Epithelial cell of esophagus (primary cell): ENCODE measurements at places on chromosomes 6 and 20.
A peak's percentile ranks its signal among the peaks of the same experiment; 100 is the strongest.

GRCh38 chr6:34657037-34657306 lies 39.6 kb downstream of the ILRUN start:
- DNase-seq, result no peak

DNA sequence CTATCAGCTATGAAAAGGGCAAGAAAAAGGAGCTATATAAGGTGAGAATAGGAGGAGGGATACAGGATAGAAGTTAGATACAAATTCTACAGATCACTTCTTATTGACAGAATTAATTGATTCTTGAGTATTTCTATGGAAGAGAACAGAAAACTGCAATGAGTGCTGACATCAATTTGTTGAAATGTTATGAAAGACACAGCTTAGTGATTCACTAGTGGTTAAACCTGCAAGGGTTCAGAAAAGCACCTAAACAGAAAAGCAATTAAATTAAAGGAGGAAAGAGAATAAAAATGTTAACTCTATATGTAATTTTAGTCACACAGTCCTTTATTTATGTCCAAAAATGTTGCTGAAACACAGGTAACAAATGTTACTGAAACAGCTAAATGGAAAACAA lies 254.4 kb upstream of the RUNX2 start:
- DNase-seq, result peak; percentile 57

DNA sequence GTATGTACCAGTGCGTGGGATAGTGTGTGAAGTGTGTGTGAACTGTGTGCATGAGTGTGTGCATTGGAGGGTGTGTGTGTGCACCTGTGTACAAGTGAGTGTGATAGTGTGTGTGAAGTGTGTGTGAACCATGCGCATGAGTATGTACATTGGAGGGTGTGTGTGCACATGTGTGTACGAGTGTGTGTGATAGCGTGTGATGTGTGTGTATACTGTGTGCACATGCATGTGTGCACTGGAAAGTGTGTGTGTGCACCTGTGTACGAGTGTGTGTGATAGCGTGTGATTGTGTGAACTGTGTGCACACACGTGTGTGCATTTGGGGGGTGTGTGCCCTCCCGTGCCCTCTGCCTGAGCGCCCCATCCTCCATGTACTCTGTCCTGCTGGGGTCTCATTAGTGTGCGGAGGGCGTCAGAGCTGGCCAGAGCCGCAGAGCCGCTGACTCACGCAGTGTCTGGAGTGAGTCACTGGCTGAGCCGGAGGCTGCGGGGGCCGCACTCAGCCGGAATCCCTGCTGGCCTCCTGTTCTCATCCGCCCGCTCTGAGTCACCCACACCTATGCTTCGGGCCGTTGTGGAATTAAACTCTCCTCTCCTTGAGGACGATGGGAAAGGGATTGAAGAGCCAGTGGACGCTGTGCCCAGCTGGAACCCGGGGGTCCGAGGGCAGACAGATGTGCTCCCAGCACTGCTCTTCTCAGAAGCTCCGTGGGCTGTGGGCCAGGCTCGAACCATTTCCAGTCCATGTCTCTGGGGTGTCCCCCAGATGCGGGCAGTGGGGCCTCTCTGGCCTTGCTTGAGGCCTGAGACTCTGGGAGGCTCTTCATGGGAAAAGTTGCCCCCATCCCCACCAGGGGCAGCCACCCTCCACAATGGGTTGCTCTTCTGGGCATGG lies 27.3 kb upstream of the STX16 start:
- peak; percentile 97 for DNase-seq

DNA sequence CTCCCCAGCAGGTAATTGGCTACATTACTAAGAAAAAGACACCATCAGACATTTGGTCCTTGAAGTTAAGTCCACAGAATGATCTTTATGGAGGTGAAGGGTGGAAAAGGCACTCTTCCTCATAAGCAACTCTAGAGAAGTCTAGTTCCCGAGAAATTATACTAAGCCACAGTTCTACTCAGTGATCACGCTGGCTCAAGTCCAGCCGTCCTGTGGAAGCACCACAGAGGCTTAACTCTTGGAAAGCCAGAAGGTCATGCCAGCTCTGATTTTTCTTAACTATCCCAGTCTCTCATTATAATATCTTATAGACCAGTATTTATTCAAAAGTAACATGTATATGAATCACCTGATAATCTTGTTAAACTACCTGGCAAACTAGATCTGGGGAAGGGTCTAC lies 258.5 kb downstream of the EYA4 start:
- DNase-seq, result no peak

DNA sequence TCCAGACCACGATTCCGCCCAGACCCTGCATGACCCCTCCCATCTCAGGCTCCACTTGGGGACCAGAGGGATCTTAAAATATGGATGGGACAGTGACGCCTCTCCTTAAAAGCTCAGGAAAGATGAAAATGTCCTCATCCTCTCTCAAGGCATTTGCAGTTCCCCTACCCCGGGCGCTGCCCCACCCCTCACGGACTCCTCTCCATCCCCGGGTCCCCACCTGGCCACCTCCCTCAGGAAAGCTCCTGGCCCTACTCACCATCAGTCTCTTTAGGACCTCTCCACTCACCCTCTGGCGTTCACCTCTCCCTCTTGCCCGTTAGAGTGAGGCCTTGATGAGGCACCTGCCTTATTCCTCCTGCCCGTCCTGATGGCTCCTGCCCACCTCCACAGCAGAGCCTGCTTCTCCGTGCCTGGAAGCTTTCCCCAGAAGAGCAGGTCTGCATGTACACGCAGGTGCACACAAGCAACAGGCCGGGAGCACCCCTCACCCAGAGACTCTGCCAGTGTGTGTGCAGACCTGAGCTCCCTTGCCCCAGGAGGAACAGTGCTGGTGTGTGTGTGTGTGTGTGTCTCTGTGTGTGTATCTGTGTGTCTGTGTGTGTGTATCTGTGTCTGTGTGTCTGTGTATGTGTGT lies 105.6 kb upstream of the NXT1 start:
- DNase-seq, result no peak

GRCh38 chr20:3304456-3304855 lies 65.5 kb upstream of the SLC4A11 start:
- DNase-seq, result no peak

GRCh38 chr6:23412770-23413169 lies 713.2 kb upstream of the NRSN1 start:
- DNase-seq, result peak; percentile 14

GRCh38 chr20:60108397-60108796 lies 150.2 kb downstream of the CDH26 start:
- no peak for DNase-seq

GRCh38 chr6:155782739-155783459 lies 327.3 kb upstream of the NOX3 start:
- DNase-seq, result no peak

GRCh38 chr6:132659082-132659481 lies at the start of gene TAAR1:
Gene TAAR1 (minus strand): TSS chr6:132659182. CDS start chr6:132646003, 13,179 bp downstream.
- DNase-seq, result no peak

- no peak for DNase-seq
These were observed 104.4 kb upstream of the BTBD3 start for GRCh38 chr20:11813106-11813890.

GRCh38 chr20:43508604-43509040 lies 1.1 kb downstream of the L3MBTL1 start:
- no peak for DNase-seq

GRCh38 chr6:140436023-140436811 lies 1061.8 kb upstream of the CITED2 start:
- DNase-seq, result peak; percentile 48

DNA sequence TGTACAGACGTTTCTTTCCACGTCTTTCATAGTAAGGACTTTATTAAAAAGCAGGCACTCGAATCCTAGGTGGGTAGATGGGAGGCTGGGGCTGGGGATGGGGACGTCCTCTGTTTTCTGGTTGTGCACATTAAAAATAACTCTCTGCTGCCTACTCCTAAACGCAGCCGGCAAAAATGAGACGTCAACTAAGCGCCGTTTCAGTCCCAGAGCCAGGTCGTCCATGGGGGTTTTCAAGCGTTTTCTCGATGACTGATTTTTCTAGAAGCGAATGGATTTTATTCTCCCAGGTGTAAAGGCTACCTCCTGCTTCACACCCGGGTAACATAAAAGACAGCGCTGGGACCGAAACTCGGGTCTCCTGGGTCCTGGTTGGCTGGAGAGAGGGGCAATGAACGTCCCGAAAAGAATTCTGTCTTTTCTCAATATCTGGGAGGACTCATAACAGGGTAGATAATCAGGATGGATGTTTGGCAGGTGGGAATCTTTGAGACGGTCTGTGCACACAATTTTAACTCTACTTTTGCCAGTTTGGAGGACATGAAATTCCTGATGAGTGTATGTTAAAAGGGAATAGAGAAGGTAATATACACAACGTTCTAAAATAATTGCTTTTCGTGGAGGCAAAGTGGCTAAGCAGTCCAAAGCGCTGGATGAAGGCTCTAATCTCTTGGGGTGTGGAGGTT lies 25.2 kb downstream of the GPX6 start:
- DNase-seq, result peak; percentile 28

DNA sequence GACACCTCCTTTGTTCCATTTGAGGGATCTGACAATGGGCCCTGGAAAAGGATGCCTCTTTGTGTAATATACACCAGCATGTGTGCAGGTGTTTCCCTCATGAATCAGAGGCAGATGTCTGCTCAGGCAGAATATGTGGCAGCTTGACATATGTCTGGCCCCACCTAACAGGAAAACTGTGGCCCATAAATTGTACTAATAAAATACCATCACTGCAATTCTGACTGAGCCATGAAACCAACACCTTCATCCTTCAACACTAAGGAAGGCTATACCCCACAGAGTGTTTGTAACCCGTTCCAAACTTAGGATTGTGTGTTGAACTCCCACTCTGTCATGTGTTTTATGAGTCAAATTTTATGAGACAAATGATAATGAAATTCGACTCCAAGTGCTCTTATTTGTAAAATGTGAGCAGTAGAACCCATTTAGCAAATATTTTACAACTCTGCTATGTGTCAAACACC lies 22.7 kb downstream of the LAMA4 start:
- DNase-seq, result peak; percentile 64

GRCh38 chr6:551405-551804 lies 105.5 kb downstream of the HUS1B start:
- peak; percentile 93 for DNase-seq

DNA sequence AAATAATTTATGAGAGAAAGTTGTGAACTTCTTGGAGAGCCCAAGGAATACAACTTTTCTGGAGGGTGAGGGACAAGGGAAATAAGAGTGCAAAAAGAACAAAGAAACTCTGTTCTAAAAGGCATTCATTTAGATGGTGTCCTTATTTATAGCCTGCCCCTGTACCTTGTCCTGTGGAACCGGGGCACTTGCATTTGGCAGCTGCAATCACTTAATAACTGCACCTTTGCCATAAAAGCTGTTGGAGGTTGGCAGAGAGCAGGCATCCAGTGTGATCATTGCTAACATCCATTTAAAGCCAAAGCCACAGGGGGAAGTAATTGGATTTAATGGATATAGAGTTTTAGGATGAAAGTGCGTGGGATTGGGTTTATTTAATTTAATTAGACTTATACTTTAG lies 50.8 kb upstream of the SGK1 start:
- DNase-seq, result no peak

- DNase-seq, result peak; percentile 60
These were observed 70.0 kb downstream of the ZFAND3 start for GRCh38 chr6:37889486-37889885.

DNA sequence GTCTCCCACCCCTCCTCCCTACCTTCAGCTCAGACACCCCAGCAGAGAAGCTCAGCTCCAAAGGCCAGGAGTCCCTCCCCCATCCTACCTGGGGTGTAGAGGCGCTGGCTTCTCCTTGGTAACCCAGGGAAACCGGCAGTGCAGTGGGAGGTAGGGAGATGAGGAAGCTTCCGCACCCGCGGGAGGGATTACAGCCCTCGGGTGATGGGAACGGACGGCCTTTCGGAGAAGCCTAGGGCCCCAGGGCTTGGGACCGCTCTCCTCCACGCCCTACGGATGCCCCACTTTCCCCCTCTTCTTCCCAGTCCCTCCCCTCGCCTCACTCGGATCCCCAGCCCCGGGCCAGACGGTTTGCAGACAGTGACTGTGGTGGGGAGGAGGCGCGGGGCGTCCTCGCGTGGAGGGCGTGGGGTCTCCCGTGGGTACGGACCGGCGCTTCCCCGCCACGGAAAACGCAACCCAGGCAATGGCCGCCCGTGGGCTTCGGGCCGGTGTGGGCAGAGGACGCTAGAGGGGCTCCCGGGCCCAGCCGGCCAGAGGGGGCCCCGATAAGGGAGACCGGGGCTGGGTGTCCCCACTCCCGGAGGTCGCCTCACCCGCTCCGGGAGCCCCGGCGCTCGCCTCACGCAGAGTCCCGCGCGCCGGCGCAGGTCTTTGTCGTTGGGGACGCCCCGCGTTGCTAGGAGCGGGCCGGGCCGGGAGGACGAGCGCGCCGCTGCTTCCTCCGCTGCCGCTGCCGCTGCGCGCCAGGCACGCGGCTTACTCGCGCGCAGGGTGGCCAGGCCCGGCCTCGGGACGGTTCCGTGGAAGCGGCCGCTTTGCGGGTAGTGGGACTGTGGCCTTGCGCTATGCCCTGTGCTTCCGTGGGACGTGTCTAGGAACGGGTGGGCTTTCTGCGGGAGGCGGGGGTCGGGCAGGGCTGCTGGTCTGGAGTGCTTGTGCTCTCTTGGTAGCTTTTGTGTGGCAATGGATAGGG lies 15.8 kb downstream of the AARS2 start:
- peak; percentile 54 for DNase-seq

GRCh38 chr6:35052694-35053565 lies 88.2 kb downstream of the TCP11 start:
- DNase-seq, result no peak

DNA sequence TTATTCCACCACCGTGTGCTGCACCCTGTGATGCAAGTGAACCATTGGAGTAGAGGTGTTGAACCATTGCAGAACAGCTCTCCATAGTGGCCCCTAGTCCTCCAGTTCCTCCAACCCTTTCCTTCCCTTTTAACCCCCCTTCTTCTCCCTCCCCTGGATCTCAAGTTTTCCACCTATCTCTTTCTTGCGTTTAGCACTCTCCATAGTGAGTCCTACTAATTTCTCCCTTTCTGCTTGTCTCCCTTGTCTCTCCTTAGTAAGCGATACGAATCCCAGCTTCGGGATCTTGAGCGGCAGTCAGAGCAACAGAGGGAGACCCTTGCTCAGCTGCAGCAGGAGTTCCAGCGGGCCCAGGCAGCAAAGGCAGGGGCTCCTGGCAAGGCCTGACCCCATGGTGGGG lies 1.1 kb downstream of the PFDN6 start:
- no peak for DNase-seq

GRCh38 chr6:46324706-46325105 lies 153.9 kb upstream of the ENPP5 start:
- no peak for DNase-seq

- DNase-seq, result peak; percentile 47
These were observed 410.0 kb upstream of the JAG1 start for GRCh38 chr20:11083841-11084240.

DNA sequence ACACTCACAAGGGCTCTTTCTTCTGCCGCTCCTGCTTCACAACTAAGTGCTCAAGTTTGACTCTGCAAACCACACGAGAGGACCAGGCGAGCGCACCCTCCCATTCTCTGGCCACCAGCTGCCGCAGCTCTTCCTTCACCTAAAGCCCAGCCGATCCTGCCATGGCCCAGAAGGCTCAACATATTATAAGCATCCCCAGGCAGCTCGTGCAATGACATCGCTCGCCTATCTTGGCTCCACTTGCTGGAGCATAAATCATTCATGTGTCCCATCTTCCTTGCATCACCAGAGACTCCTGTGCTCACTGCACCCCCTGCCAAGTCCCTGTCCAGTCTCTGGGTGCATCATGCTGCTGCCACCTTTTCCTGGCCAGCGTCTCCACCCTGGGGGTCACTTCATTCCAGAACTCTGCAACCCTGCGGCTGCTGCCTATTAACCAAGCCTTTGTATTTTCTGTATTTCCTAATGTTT lies 59.0 kb downstream of the PSMG4 start:
- no peak for DNase-seq

- DNase-seq, result no peak
These were observed 148.5 kb upstream of the PDE7B start for GRCh38 chr6:135703007-135703406.

GRCh38 chr6:62746968-62747367 lies 460.9 kb upstream of the KHDRBS2 start:
- DNase-seq, result no peak
